ENCODE measurements at places on chromosomes 1 and 21. TPM values are rescaled to one million over a fixed set of nuclear protein-coding genes. Genes with fewer than 3 reads are reported as not detected.

GRCh38 chr1:116825720-116826438 is 71.6 kb downstream of the CD2 start:
- no peak for DNase-seq

Gene LEPR
- total RNA-seq: 4.3 TPM

DNA sequence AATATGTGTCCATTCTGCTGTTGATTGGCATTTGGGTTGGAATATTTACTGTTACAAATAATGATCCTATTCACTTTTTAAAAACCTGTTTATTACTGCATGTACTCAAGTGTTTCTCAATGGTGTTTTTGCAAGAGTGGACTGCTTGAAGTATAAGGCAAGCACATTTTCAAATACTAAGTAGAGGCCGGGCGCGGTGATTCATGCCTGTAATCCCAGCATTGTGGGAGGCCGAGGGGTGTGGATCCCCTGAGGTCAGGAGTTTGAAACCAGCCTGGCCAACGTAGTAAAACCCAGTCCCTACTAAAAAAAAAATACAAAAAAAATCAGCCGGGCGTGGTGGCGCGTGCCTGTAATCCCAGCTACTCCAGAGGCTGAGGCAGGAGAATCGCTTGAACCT is 276.9 kb upstream of the ADGRL4 start:
- no peak for DNase-seq

DNA sequence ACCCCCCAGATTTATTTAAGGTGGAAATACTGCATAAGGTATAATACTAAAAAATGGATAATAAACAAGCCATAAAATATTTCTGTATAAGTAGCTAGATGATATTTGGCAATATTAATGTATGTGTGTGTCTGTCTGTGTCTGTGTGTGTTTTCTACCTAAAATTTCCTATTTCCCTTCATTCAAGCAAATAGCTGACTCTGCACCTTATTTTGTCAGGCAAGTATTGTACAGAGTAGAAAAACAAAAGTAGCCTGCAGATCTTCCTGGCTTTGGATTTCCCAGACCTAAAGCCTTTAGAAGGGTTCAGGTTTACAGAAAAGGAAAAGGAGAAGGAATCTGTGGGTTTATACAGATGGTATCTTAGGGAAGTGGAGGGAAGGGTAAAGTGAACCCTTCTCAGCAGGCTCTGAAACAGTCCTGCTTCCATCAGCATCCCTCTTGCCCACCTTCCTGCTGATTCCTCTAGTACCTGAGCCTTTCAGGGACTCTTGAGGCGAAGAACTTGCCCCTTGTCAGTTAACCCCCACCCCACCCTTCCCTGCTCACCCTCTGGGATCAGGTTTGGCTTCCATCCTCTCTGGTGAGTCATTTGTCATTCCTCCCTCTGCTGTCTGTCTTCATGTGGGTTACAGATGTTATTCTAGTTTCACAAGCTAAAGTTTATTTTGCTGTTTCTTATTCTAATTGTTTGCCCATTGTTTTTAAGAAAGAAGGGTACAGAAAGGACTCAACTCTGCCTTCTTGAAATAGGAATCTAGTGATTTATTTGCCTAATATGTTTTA is 21.7 kb upstream of the RGS16 start:
- no peak for DNase-seq

- no peak for DNase-seq
Measured at GRCh38 chr1:2345297-2346075, 45.9 kb downstream of the MORN1 start.

GRCh38 chr1:87334351-87335174 is 5.9 kb downstream of the LMO4 start:
- DNase-seq: no peak

DNA sequence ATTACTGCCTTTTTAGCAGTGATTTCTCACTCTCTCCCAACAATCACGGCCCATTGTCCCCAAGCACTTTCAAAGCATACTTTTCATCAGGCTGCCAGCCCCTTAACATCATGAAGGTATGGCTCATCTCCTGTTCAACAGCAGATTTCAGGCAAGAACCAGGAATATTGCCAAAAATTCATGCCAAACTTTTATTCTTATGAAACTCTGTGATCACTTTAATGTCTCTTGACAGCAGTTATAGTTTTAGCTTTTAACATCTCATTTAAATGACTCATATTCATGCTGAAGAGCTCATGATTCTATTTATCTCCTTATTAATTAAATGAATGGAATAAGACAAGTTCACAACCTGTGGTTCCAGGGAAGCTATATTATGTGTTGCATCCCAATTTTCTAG is 235.1 kb downstream of the GRIK1 start:
- DNase-seq: no peak

Gene NHLH1
- 0.32 TPM for total RNA-seq

- no peak for DNase-seq
Measured at GRCh38 chr1:240766831-240767230, 154.9 kb upstream of the GREM2 start.

Gene CLCA1
- not detected for total RNA-seq

DNA sequence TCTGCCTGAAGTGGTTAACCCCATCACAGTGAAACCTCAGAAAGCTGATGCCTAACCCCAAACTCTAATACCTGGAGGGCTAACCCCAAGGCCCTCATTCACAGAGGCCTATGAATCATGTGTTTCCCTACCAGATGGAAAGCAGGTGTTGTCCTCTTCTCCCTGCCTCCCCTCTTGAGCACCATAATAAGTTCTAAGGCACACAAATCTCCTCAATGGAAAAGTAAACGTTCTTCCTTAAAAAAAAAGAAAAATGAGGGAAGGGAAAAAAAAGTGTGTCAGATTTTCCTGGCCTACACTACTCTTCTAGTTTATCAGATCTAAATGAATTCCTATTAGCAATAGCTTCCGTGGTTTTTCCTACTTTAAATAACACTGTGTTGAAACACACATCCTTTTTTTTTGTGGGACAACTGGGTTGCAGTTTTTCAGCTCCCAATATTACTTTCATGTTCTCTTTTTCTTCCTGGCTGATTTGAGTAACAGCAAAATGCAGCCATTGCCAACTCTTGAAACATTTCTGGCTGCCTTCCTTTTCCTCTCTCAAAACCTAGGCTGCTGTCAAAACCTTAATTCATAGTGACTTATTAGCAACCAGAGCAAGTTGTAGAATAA is 43.2 kb downstream of the SLC44A3 start:
- DNase-seq: no peak

DNA sequence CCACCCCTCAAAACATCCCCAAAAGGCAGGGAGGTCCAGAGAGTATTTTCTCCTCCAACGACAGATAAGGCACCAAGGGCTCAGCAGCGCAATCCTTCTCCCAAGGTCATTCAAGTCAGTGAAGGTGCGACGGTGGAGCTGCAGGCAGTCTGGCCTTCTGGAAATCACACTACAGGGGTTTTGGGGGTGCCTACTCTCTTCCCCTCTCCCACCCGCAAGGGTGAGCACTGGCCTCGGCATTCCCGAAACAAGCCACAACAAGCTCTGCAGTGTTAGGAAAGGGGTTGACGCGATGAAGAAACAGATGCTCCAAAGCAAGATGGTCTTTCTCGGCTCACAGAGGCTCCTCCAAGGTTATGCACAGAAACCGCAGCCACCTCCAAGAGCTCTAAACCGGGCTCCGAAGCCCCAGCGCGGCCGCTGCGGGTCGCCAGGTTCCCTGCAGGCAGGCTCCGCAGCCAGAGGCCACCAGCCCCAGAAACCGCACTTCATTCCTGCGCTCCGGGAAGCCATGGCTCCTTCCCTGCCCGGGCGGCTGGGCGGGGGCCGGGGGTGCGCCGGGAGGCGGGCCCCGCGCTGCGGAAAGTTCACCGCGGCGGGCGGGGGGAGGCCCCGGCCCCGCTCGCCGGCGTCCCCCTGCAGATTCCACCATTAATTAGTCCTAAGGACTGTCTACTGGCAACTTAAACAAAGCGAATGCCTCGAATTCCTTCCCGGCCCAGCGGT is 1.1 kb downstream of the LUZP1 start:
- peak; percentile 54 for DNase-seq

Gene NR5A2
- total RNA-seq: 0.38 TPM

Gene CELA2B
- not detected for total RNA-seq

GRCh38 chr1:4944911-4945310 is 290.5 kb downstream of the AJAP1 start:
- no peak for DNase-seq

Gene TINAGL1
- 212 TPM for total RNA-seq

Gene SYT2
- 3.1 TPM for total RNA-seq

Gene NR1I3
- not detected for total RNA-seq

GRCh38 chr1:199854686-199855321 is 172.7 kb upstream of the NR5A2 start:
- DNase-seq: no peak

Gene RUNX3
- 0.13 TPM for total RNA-seq

DNA sequence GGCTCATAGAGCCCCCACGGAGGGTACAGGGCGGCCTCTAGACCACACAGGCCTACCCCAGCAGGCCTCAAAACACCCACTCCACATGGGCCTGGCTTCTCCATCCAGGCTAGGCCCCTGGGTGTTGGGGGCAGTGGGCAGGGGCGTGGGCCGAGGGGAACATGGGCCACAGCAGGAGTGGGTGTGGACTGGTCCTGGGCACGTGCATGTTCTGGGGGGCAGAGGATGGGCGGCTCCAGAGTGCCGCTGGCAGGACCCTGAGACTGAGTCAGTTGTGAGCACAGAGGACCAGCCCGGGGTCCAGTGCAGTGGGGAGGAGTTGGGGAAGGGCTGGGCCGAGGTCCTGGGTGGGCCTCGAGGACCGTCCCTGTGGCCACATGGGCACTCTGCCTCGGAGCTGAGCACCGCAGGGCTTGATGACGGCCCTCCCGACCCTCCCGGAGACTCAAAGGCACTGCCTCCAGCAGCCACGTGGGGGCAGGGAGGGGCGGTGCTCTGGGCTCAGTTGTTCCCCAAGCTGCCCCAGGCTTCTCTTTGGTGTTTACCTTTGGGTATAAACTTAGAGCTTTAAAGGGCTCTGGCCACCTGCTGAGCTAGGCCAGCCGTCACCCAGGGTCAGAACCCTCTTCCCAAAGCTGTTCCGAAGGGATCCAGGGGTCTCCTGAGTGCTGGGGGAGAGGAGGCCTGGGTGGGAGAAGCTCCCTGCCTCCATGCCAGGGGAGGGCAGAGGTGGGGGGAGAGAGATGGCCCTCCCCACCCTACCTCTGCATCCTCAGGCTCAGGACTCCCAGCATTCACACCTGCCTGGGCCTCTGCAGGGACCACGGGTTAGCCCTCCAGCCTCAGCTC is 79.9 kb downstream of the MORN1 start:
- peak; percentile 71 for DNase-seq

GRCh38 chr1:205458777-205459566 is 3.1 kb upstream of the BLACAT1 start:
- no peak for DNase-seq

All from mesothelial cell of epicardium (in vitro differentiated cells).